ENCODE measurements at places on chromosomes 16 and 17. TPM values are rescaled to one million over a fixed set of nuclear protein-coding genes. Genes with fewer than 3 reads are reported as not detected.

Gene RAB26
- total RNA-seq: 0.20 TPM

Gene GRIN2C
- under 0.01 TPM for total RNA-seq

Gene GPR139
- not detected for total RNA-seq

Gene HOXB2
- total RNA-seq: 0.22 TPM

Gene KCNJ2
- 0.79 TPM for total RNA-seq

Gene ATF7IP2
- total RNA-seq: 8.1 TPM

Gene UMOD
- total RNA-seq: not detected

Gene STXBP4
- total RNA-seq: 2.0 TPM

Gene CES1
- 1.4 TPM for total RNA-seq

Gene SAMD14
- 3.5 TPM for total RNA-seq

Gene SCIMP
- not detected for total RNA-seq

Gene TNK1
- total RNA-seq: 1.8 TPM

Gene KRTAP4-2
- total RNA-seq: not detected

Gene CSH1
- not detected for total RNA-seq

Gene AOC2
- 0.22 TPM for total RNA-seq

Gene CLEC19A
- not detected for total RNA-seq

Gene PPM1E
- not detected for total RNA-seq

Gene RRAD
- 0.60 TPM for total RNA-seq
